Central memory CD8-positive, alpha-beta T cell (primary cell): ENCODE measurements at places on chromosomes 11 and 22.

DNA sequence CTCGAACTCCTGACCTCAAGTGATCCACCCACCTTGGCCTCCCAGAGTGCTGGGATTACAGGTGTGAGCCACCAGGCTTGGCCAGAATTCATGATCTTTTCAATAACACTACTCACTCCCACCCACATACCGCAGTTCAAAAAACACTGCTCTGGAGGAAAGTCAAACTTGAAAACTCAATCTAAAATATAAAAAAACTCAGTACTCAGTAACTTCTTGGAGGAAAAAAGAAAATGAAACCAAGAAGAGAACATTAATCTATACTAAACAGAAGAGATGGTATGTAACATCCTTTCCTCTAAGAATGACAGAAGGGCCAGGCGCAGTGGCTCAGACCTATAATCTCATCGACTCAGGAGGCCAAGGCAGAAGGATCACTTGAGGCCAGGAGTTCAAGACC lies 58.3 kb downstream of the MRTFA start:
- no peak for DNase-seq

- DNase-seq, result no peak
Observed at GRCh38 chr11:83836883-83837654, 550.9 kb upstream of the CCDC90B start.

DNA sequence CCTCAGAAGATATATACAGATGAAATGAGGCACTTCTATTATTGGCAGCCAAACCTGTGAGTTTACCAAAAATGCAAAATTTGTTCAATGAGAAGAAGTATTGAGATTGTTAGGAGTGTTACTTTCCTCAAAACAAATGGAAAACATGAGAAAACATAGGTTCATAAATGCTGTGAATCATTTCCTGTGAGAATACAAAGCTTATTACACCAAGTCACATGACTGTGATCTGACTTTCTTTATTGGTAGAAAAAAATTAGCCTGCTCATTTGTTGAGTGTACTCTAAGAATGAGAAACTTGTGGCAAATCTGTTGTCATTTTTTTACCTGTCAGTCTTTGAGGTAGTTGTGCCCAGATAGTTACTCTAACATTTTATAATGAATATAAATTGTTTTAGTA lies 215.1 kb downstream of the TMEM135 start:
- DNase-seq, result no peak

GRCh38 chr11:17535488-17535887 lies 8.7 kb downstream of the USH1C start:
- no peak for DNase-seq

DNA sequence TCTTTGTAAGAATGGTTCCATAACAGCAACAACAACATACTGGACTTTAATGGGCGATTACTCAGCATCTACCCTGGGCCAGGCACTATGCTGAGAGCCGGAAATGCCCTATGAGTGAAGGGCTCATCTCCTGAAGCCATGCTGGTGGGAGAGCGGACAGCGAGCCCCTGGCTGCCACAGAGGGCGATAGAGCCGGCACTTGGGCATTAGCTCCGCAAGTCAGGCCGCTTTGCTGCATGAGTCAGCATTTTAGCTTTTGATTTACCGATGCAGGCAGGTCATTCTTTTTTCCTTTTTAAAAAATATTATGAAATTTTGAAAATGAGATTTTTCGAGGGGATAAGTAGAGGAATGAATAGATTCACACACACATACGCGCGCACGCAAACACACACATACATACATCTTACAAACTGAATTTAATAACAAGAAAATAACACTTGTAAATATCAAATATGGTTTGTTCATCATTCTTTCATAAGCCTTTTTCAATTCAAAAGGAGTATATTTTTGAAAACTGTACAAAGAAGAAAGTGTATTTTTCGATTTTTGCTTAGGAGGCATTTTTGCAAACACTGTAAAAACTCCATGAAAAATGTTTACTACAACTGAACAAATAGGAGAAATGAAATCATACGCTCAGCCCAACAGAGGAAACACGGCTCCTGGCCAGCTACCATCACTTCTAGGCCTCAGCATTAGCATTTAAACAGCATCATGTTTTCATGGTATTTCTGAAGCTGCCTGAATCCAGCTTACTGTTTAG lies 667.3 kb downstream of the OPCML start:
- no peak for DNase-seq

GRCh38 chr11:99987821-99988470 lies 699.1 kb upstream of the ARHGAP42 start:
- DNase-seq, result no peak

- no peak for DNase-seq
Observed at GRCh38 chr22:37943825-37944198, 9.6 kb downstream of the C22orf23 start.

DNA sequence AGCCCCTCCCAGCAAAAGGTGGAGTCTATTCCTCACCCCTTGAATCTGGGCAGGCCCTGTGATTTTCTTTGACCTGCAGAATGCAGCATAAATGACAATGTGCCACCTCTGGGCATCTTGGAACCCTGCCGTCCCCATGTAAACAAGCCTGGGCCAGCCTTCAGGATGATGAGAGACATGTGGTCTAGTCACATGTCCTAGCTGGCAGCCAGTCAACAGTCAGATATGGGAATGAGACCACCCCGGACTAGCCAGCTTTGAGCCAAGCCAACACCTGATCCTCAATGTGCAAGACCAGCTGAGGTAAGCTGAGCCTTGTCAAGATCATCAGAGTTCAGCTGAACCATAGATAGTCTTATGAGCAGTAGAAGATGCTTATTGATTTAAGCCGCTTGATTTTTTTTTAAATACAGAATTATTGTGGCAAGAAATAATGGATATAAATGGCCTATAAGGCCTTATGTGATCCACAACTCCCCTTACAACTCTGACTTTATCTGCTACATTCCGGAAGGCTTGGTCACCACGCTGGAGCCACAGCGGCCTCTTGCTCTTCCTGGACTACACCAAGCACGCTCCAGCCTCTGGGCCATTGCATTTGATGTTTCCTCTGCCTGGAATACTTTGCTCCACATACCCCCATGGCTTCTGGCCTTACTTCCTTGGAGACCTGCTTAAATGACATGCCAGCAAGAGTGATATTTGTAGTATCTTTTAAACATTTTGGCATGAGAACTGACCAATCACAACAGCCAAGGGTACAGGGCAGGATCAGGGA lies 225.9 kb upstream of the SESN3 start:
- DNase-seq, result no peak

DNA sequence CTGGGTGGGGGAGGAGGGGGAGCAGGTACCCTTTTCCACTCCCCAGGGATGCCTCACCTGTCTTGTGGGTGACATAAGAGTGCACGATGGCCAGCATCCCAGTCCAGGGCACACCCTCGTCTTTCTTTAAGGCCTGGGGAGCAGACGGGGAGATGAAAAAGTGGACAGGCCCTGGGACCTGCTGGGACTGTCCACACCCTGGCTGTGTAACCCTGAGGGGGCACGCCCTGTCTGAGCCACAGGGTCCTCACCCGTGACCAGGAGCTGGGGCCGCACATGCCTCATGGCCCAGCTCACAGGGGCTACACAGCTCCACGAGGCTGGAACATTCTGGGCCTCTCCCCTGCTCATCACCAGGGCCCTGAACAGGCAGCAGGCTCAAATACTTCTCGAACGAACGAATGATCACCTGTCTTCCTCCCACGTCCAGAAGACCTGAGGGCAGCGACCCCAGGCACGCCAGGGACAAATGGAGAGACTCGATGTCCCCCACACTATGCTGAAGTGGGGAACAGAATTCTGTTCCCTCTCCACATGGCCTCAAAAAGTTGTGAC lies 123.9 kb downstream of the PHF21B start:
- DNase-seq, result no peak

- no peak for DNase-seq
Observed at GRCh38 chr11:117412653-117413275, 85.1 kb downstream of the CEP164 start.

DNA sequence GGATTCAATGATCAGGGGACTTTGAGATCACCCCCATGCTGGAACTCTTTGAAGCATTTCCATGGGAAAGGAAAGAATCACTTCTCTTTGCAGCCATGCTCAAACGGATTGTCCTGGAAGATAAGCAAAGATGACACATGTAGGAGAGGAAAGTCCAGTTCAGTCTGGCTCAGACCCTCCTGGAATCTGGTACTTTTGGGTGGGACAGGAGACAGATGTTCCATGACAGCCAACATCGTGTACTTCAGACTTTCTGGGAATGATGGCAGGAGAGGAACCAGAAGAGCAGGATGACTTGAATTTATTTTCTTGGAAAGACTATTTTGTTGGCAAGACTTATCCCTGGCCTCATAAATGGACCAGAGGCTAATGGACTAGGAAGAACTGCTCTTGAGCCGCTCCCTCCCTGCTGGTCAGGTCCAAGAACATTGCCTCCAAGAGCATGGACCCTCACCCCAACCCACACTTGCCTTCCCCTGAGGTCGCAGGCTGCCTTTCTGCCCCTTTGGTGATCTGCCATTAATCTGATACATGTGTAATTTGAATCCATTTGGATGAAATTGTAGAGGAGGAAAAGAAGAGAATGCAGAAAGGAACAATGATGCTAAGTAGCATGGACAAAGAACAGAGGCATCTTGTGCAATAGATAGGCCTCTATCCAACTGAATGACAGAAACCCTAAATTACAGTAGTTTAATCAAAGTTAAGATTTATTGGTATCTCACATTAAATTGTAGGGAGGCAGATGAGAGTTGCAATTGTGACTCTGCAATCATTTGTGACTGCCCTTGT lies 201.0 kb downstream of the SNX19 start:
- DNase-seq, result no peak

GRCh38 chr11:29009426-29009825 lies 901.2 kb downstream of the METTL15 start:
- no peak for DNase-seq

DNA sequence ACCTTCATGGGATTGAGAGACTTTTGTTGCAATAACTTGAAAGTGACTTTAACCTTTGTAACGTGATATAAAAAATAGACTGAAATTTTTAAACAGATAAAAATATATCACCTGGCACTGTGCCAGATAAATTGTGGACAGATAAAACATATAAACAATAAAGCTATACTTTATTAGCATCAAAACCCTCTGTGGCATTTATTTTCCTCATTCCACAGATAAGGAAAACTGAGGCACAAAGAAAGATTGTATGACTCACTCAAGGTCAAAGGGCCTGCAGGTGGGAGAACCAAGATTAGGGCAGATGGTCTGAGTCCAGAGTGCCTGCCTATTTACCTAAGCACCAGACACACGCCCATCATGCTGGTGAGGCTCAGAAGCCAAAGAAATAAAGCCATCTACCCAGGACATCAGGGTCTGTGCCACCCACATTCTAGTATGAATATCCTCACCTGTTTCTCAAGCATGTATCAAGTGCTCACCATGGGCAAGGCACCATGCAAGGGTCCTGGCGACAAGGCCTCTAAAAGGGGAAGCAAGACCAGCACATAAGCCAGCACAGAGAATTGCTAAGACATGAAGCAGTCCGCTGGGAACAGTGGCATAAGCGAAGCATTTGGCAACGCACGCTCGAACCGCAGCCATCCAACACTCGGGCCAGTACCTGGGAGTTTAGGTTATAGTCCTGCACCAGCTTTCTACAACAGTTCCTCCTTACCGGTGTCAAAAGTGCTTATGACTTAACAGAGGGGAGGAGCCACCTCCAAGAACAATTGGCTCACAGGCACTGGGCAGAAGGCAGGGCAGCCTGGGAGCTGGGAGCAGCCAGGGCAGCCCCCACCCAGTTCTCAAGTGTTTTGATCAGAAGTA lies 17.6 kb downstream of the MYH9 start:
- DNase-seq, result no peak

- no peak for DNase-seq
Observed at GRCh38 chr11:75240311-75241035, at the start of gene TPBGL. TSS of gene TPBGL (plus strand) at chr11:75240774. CDS start at chr11:75241050, 276 bp downstream.

DNA sequence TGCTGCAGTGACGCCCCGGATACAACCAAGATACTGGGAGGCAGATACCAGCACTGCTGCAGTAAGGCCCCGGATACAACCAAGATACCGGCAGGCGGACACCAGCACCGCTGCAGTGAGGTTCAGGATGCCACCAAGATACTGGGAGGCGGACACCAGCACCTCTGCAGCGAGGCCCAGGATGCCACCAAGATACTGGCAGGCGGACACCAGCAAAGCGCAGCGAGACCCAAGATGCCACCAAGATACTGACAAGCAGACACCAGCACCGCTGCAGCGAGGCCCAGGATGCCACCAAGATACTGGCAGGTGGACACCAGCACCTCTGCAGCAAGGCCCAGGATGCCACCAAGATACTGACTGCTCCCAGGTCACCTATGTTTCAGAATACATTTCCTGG lies 225.2 kb downstream of the BRD1 start:
- no peak for DNase-seq

DNA sequence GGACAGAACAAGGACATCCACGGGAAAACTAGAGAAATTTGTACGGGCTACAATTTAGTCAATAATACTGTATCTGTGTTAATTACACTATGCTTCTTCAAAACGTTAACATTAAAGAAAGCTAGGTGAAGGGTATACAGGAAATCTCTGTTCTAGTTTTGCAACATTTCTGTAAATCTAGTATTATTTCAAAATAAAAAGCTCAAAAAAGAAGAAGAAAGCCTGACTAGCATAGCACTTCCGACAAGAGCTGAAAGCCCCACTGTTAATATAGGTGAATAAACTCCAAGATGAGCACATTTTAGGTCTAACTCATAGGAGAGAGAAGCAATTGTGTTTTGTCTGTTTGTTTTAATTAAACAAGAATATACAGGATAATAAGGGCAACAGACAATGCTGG lies 299.7 kb downstream of the TTC28 start:
- no peak for DNase-seq

- no peak for DNase-seq
Observed at GRCh38 chr22:38228326-38228872, 26.6 kb downstream of the MAFF start.

GRCh38 chr11:81444297-81444696 lies 1289.4 kb downstream of the FAM181B start:
- DNase-seq, result no peak

DNA sequence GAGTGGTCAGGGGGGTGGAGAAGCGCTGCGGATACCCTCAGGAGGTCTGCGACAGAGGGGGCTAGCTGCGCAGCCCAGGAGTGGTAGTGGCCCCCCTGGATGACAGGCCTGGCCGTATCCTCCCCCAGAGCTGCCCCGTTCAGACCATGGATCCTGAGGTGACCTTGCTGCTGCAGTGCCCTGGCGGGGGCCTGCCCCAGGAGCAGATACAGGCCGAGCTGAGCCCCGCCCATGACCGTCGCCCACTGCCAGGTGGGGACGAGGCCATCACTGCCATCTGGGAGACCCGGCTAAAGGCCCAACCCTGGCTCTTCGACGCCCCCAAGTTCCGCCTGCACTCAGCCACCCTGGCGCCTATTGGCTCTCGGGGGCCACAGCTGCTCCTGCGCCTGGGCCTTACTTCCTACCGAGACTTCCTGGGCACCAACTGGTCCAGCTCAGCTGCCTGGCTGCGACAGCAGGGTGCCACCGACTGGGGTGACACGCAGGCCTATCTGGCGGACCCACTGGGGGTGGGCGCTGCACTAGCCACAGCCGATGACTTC lies 505 bp downstream of the NUDT22 start:
- no peak for DNase-seq

- DNase-seq, result no peak
Observed at GRCh38 chr11:36356201-36356600, 60.1 kb downstream of the PRR5L start.
